Right ventricle myocardium superior (tissue), 1 donor: ENCODE measurements at places on chromosomes 5 and 9. TPM values are rescaled to one million over a fixed set of nuclear protein-coding genes. Genes with fewer than 3 reads are reported as not detected.

KIAA1958 gene
- total RNA-seq = 3.9 TPM

TEK gene
- 19.1 TPM for total RNA-seq

GARIN3 gene
- total RNA-seq = not detected

SLC6A7 gene
- total RNA-seq = not detected

MRRF gene
- total RNA-seq = 35.7 TPM

PNPLA7 gene
- total RNA-seq = 12.2 TPM

C5orf63 gene
- 11.1 TPM for total RNA-seq

HACD4 gene
- total RNA-seq = 1.0 TPM

TGFBR1 gene
- 11.9 TPM for total RNA-seq

ECM2 gene
- total RNA-seq = 5.6 TPM

C9 gene
- not detected for total RNA-seq

BTNL9 gene
- 38.9 TPM for total RNA-seq

SPINK6 gene
- total RNA-seq = not detected

PLPP7 gene
- 115 TPM for total RNA-seq

ZNF367 gene
- 4.3 TPM for total RNA-seq

PPIP5K2 gene
- total RNA-seq = 43.9 TPM

CCNH gene
- total RNA-seq = 16.6 TPM

CDX1 gene
- total RNA-seq = not detected

PCDHA4 gene
- not detected for total RNA-seq

DNA sequence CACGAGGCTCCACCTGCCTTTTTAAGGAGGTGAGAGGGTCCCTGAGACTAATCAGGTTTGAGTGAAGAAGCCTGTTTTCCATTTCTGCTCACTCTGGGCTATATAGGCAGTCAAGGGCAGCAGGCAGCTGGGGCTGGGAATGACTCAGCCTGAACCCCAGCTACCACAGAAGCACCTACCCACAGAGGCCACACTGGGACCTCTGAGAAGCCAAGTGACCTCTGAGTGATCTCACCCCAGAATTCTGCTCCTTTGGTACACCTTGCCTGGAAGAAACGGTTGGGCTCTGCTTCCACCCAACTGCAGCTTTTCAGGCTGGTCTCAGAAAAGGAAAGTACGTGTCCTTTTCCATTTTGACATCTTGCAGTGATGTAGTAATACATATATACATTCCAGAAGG is 6.8 kb downstream of the FAM219A start:
- DNase-seq = no peak

- DNase-seq = no peak
These were observed 4.1 kb downstream of the TMEM38B start for GRCh38 chr9:105698348-105698870.

GRCh38 chr5:146793709-146794108 is 84.8 kb downstream of the PPP2R2B start:
- DNase-seq = no peak

GRCh38 chr5:100609594-100609993 is 74.4 kb downstream of the FAM174A start:
- no peak for DNase-seq

DNA sequence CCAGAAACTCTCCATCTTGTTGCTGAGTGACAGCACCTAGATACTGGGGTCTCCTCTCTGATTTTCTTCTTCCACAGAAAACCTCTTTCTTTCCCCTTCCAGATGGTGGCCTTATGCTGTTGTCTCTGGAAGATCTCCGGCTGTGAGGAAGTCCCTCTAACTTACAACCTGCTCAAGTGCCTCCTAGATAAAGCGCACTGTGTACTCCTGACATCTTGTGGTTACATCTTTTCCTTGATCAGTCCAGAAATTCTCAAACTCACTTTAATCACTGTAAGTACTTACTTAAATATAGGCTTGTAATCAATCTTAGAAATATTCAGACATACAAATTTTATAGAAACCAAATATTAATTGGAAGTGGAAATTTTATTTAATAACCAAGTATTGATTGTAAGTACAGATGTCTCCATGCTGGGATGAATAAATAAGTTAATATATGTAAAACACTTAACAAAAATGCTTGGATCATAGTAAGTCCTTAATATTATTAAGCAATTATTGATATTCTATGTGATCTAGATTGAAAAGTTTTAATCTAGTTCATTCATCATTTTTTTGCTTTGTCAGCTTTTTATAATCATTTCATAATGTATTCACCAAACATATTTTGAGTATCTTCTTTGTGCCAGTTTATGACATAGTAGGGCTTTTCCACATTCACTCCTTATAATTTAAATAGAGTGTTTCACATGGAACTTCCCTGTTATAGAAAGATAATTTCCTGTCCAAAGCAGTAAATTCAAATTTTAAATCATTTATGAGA is 1381.4 kb upstream of the CDH6 start:
- DNase-seq = no peak

- DNase-seq = no peak
These were observed 37.1 kb downstream of the FAM13B start for GRCh38 chr5:137995749-137996128.

- DNase-seq = peak; percentile 59
These were observed 473 bp downstream of the ZBTB34 start for GRCh38 chr9:126860757-126861466.

- no peak for DNase-seq
These were observed 78.4 kb downstream of the ADGRV1 start for GRCh38 chr5:90636948-90637347.

GRCh38 chr5:118863345-118863744 is 125.0 kb downstream of the DTWD2 start:
- DNase-seq = no peak

- no peak for DNase-seq
These were observed 209.0 kb downstream of the SEC61B start for GRCh38 chr9:99431103-99431502.

GRCh38 chr9:93574900-93575795 is 1.2 kb upstream of the PHF2 start:
- DNase-seq = no peak

DNA sequence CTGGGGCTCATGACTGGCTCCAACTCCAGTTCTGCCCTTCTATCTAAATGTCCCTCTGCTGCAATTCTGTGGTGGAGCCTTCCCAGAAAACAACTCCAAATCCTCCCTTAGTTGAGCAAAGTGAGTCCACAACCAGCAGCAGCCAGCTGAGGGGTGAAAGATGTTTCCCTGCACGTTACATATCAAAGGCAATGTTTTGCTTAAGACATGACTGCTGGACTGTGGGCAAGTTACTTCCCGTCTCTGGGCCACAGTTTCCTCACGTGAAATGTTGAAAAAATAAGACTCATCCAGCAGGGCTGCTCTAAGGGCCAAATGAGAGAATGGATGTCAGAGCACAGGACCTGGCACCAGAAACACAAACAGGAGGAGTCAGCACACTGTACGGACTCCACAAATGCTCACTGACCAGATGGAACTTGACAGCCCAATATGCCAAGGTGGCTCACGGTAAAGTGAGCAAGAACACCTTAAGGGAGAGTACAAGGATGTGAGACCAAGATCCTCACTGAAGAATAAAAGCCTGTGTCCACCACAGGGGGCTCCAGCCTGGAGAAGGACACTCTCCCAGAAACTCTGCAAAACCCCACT is 138.4 kb upstream of the ABCA1 start:
- DNase-seq = no peak

GRCh38 chr9:1421436-1421835 is 371.3 kb downstream of the DMRT2 start:
- DNase-seq = no peak

GRCh38 chr5:150516011-150516410 is 8.1 kb downstream of the NDST1 start:
- DNase-seq = peak; percentile 68

DNA sequence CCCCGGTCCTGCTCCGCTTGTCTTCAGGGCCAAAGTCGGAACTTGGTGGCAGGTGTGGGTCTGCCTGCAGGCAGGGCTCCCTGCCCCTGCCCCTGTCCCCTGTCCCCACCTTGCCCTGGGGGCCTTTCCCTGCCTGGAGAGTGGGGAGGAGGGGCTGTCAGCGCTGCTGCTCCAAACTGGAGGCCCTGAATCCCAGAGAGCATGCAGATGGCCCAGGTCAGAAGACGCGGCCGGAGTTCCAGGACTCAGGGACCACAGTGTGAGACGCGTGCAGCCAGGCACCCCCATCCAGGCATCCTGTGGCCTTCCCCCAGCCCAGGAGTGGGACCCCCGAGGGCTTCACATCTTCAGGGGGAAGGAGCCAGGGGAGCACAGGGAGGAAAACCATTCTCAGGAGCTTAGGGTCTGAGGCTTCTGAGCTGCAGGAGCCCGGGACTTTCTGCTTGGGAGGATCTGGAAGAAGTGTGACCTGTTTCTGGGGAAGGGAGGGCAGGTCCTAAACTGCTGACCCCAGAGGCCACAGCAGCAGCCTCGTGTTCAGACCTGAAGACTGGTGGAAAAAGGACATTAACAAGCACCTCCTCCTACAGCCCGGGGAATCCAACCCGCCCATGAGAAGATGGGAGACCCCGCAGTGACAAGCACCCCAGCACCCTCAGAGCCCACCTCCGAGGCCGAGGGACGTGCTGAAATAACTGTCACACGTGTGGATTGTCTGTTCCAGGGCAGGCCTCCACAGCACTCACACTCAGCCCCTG is 38.0 kb downstream of the RASGEF1C start:
- no peak for DNase-seq

DNA sequence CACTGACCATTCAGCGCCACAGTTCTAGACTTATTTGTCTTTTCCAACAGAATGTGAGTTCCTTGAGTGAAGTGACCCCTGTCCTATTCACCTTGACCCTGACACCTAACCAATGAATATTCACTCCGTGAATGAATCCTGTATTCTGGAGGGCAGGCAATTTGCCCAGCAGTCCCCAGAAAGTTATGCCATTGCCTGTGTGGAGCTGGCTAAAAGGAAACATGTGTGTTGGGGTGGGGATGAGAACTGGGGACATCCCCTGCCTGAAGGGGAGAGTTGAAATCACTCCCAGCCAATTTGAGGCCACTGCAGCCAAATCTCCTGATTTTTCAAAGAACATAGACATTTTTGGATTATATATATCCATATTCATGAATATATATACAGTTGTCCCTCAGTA is 199.0 kb downstream of the SLIT3 start:
- no peak for DNase-seq

- no peak for DNase-seq
These were observed 12.6 kb downstream of the NR2F1 start for GRCh38 chr5:93595420-93596147.

GRCh38 chr5:158390577-158390976 is 531.6 kb upstream of the CLINT1 start:
- DNase-seq = no peak

DNA sequence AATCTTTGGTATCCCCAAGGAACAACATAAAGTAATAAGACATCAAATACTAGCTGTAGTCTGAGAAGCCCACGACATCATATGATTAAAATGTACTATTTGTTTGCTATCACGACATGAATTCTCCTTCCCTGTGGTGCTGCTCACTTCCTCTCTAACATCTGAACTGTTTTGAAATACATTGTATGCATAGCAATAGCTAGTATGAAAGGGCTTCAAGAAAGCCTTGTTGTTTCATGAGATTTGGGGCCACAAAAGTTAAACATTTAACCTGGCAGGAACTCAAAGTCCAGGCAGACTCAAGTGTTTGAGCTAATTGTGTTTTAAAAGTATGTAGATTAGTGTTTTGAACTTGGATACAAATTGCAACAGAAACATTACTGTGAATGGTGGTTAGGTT is 237.4 kb upstream of the PTGER4 start:
- DNase-seq = no peak

DNA sequence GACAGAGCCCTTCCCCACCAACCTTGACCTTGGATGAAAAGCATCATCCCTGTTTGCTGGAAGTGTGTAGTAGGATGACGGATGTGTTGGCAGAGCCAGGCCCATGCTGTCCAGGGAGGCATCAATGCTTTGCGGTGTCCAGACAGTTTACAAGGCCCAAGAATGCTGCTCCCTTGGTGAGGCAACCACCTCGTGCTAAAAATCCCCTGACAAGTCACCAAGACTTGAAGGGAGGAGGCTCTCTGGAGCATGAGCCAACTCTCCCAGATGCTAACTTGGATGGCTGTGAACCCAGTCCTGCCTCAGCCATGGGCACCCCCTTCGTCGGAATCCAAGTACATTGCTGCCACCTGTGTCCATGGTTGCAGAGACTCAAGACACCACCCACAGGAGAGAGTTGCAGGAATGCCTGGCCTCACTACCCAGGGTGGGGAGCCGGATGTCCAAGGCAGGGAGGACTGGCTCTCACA is 9.5 kb upstream of the NKD2 start:
- peak; percentile 38 for DNase-seq

- no peak for DNase-seq
These were observed 29.9 kb upstream of the SMU1 start for GRCh38 chr9:33106372-33106771.

- DNase-seq = no peak
These were observed 62.3 kb upstream of the HMHB1 start for GRCh38 chr5:143749581-143750205.

DNA sequence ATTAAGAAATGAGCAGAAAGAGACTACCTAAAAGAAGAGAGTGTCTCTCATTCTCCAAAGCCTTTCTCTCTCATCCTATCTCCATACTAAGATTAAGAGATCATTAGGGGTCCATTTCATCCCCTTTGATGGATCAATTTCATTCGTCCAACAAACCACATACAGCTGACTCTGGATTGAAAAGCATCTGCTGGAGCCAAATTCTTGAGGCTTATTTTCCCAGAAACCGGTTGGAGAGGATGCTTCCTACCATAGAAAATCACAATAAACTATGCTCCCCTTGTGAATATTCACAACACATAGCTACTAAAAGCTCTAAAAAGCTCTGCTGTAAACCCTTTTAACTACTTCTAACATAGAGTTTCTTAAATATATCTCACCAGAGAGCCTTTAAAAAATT is 755.0 kb upstream of the ZNF608 start:
- no peak for DNase-seq

GRCh38 chr9:86818636-86819035 is 128.7 kb downstream of the GAS1 start:
- no peak for DNase-seq

DNA sequence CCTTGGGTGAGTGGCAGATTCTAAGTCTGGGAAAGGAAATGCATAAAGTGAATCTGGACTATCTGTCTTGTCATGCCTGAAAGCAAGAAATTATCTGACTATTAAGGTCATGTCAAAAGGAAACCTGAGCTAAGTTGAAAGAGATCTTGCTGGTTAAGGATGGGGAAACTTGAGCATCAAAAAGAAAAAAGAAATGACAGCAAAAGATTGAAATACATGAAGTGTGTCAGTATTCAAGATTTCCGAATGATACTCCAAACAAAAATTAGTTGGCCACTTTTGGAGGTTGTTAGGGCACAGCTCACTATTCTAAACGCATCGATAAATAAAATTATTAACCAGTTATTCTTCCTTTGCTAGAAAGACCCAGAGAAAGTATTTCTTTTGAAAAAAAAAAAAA is 3.3 kb upstream of the FBN2 start:
- no peak for DNase-seq

- no peak for DNase-seq
These were observed 71.8 kb upstream of the ZBTB43 start for GRCh38 chr9:126733005-126733404.

- no peak for DNase-seq
These were observed 255.6 kb downstream of the NR3C1 start for GRCh38 chr5:143147902-143148301.

GRCh38 chr9:71692337-71692736 is 76.0 kb downstream of the CEMIP2 start:
- no peak for DNase-seq

GRCh38 chr5:148932355-148932935 is 106.0 kb downstream of the ADRB2 start:
- DNase-seq = no peak

- no peak for DNase-seq
These were observed 162.4 kb downstream of the CHSY3 start for GRCh38 chr5:130066644-130067043.

- no peak for DNase-seq
These were observed 5.6 kb upstream of the NR5A1 start for GRCh38 chr9:124512806-124513204.
